ENCODE measurements at places on chromosomes 16 and 17.
A peak's percentile ranks its signal among the peaks of the same experiment; 100 is the strongest.

DNA sequence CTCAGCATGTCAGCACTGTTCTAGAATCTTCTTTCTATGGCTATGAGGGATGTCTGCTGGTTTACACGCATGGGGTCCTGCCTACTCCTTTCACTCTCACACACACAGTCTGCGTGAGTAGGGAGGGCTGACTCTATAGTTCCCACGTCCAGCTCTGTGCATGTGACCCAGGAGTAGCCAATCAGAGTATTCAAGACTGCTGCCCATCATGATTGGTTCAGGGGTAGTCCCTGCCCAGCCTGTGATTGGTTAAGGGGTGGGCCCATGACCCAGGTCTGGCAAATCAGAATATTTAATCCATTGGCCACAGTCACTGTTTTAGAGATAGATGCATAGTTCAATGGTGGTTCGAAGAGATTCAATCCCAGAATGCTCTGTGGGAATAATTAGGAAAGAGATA, 151.3 kb upstream of the IRX3 start:
- DNase-seq = no peak

DNA sequence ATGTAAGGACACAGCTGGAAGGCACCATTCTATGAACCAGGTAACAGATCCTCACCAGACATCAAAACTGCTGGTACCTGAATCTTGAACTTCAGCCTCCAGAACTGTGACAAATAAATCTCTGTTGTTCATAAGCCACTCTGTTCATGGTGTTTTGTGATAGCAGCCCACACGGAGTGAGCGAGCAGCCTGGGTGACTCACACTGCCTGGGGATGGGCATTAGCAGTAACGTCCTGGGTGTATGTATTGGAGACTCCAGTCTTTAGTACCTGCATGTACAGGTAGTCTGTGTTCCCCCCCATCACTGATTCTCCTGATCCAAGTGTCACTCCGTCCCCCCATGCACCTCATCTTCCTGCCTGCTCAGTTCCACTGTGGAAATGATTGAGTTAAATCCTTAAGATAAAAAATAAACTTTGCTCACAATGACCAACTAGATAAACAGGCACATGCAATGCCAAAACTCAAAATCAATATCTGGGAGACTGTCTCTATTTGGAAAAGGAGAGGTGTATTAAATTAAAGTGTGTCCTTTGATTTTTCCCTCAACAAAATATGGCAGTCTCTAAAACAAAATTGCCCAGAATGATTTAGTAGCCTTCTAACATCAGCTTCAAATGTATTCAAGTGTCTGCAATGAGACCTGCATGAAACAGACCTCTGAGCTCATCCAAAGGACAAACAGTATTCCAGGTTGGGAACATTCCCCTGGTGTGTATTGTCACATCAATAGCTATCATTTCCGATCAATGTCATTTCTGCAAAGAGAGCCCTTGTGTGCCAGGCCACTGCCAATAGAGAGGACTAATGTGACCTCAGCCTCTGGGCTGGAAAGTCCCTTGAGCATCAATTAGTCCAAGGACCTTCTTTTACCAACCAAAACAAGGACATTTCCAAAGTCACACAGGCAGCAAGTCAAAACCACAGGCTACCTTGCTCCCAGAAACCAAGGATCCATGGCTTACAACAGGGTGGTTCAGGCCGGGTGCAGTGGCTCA, 12.2 kb upstream of the VAT1L start:
- peak; percentile 49 for DNase-seq

GRCh38 chr17:67244431-67245072, 444 bp downstream of the HELZ start:
- peak; percentile 34 for DNase-seq

DNA sequence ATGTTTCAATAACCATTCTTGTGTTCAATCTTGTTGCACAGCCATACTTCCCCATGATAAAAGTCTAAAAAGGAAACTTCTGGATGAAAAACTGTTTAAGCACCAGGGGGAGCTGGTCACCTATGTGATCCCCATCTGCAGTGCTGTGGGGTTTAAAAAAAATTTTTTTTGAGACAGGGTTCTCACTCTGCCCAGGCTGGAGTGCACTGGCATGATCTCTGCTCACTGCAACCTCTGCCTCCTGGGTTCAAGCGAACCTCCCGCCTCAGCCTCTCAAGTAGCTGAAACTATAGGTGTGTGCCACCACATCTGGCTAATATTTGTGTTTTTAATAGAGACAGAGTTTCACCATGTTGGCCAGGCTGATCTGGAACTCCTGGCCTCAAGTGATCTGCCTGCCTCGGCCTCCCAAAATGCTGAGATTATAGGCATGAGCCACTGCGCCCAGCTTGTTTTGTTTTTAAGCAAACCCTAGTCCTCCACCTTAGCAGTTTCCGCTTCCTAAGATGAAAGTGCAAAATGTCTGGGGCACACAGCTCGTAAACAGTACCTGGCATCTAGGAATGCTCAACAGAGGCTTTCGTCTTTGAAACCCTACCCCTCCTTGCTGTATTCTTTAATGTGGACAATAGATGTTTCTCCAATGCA, 25.4 kb downstream of the DNAJA2 start:
- peak; percentile 49 for DNase-seq

DNA sequence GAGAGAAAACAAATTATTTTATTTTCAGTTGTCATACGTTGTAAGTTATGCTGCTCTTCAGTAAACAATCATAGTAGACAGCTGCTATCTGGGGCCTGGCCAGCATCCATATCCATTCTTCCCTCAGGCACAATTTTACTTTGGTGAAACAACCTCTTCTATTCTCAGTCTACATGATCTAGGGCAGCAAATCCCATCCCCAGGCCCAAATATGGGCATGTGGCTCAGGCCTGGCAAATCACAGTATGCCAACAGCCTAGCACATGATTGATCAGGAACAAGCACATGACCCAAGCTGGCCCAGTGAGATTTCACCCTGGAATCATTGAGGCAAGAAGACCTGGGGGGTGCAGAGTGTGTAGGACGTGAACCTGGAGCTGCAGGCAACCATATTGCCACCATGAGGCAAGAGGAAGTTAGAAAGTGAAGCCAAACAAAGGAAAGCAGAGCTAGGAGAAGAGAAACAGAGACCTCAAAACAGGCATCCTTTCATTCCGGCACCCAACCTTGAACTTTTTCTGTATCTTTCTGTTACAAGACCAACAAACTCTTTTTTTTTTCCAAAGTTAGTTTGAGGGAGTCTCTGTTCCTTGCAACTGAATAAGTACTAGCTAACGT, 10.3 kb upstream of the ABCC12 start:
- peak; percentile 7 for DNase-seq
